ENCODE measurements at places on chromosomes 2 and 18.

DNA sequence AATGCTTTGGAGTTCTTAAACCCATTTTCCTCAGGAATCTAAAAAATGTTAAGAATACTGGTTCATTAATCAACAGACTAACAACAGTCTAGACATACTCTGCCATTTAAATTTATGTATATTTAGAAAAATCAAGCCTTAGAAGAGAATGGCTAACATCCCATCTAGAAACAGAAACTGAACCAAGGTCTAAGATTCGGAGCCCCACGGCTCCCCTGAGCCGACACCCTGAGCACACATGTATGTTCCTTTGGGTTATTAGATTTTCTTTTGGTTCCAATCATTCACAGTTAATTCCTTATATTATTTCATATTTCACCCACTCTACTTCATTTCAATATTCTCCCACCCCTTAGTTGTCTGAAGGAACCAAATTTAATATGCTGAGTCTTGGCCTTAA lies 94.8 kb upstream of the HNRNPA3 start:
- DNase-seq = no peak

DNA sequence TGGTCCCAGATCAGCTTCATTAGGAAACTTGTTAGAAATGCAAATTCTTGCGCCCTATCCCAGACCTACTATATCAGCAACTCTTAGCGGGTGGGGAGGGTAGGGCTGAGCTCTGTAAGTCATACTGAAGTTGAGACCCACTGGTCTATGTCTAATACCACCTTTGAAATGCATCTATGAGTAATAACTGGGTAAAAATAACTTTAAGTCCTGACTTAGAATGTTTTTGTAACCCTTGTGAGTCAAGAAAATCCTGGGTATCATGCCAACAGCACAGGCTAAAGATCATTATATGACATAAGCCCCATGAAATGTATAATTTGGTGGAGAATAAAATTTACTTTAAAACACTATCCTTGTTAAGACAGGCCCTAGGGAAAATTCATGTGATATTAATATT lies 41.4 kb downstream of the PRKD3 start:
- DNase-seq = no peak

GRCh38 chr2:84858937-84859336 lies 21.9 kb downstream of the TRABD2A start:
- no peak for DNase-seq

GRCh38 chr2:201126308-201127151 lies 10.6 kb downstream of the CFLAR start:
- no peak for DNase-seq

DNA sequence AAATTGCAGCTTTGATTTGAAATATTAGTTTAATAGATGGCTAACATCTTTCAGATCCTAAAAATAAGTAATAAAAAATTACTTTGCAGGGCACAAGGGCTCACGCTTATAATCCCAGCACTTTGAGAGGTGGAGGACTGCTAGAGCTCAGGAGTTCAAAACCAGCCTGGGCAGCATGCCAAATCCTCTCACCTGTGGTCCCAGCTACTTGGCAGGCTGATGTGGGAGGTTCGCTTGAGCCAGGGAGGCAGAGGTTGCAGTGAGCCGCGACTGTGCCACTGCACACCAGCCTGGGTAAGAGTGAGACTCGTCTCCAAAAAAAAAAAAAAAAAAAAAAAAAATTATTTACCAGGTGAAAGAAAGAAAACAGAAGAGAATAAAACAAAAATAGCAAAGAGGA lies 449.8 kb downstream of the NRXN1 start:
- no peak for DNase-seq

- no peak for DNase-seq
These were observed 18.4 kb upstream of the GMCL1 start for GRCh38 chr2:69811018-69811417.

GRCh38 chr2:151972241-151973012 lies 126.4 kb downstream of the CACNB4 start:
- no peak for DNase-seq

GRCh38 chr2:164617466-164617865 lies 3.8 kb downstream of the GRB14 start:
- no peak for DNase-seq

DNA sequence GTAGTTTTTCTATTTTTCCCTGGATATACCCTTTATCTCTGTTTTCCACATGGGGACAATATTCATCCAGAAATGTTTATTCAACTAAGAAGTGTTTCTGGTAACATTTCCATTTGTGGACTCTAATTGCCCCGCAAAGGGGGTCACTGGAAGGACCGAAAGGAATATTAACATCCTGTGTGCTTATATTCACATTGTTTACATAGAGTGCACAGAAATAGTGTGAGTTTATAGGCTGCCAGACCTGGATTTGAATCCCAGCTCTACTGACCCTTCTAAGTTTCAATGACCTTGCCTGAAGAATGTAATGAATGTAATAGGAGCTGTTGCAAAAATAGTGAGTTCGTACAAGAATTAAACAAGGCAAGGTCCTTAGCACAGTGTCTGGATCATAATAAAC lies 152.9 kb upstream of the NCKAP5 start:
- no peak for DNase-seq

- no peak for DNase-seq
These were observed 834 bp downstream of the ZNF638 start for GRCh38 chr2:71332435-71332796.

DNA sequence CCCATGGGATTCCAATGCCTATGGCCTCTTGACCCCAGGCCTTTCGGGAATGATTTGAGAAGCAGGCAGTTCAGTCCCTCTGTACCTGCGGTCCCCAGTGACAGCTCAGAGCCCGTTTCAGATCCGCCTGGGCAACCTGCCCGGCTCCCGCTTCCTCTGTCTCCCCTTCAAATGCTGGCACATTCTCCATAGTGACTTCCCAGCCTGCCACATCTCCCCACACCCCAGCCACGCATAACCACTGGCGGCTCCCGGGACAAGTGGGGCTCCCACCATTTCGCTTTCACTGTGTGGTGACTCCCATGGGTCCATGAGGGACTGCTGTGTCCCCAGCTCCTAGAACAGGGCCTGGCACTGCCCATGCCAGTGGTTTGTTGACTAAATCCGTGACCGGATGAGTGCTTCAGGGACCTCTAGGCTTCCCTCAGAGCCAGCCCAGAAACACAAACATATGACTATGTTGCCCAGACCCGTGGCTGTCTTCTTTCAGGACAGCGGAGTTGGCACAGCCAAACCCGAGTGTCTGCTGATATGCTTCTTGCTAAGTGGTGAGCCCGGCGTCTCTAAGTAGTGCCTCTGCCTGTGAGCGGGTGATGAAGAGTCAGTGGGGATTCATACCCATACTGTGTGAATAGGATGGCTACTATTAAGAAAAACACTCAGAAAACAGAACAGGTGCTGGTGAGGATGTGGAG lies 91.2 kb downstream of the GLI2 start:
- no peak for DNase-seq

DNA sequence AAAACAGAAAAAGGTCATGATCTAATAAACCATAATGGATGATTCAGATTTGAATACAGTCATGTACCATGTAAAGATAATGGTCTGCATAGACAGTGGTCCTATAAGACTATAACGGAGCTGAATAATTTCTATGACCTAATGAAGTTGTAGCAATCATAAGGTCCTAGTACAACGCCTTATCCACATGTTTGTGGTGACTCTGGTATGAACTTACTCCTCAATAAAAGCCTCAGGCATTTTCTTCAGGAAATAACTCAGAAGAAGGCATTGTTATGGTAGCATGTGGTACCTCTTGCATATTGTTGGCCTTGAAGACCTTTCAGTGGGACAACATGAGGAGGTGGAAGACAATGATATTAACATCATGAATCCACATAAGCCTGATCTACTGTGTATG lies 883.3 kb downstream of the CNTNAP5 start:
- DNase-seq = no peak

DNA sequence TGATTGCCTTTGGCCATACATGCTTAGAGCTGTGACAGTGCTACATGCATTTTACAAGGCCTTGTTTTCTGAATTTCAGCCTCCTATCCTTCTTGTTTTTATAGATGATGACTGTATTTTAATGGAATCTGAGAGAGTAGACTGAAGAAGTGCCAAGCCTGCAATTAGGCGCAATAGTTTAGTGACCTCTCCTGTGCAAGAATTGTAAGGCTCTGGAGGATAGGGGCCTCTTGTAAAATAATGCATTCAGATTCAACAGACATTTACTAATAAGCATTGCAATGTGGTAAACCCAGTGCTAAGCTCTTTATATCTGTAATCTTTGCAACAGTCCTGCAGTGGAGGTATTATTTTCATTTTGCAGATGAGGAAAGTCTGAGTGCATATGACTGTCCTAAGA lies 105.5 kb downstream of the TDRD15 start:
- DNase-seq = no peak

DNA sequence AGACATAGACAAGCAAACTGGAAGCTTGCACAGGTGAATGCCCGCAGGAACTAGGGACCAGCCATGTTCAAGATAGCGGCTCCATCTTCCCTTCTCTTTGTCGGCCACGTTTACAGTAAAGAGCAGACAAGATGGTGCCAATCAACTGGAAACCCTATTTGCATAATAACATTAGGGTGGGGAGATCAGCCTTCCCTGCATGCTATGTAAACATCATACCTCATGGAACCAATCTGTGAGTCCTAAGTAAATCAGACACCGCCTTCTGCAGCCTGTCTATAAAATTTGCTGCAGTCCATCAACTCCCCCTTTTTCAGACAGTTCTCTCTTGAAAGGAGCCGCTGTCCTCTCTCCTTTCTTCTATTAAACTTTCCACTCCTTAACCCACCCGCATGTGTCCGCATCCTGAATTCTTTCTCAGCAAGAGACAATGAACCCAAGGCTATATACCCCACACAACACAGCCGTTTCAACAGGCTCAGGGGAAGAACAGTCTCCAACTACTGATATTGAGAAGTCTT lies 384.4 kb downstream of the EIPR1 start:
- no peak for DNase-seq

DNA sequence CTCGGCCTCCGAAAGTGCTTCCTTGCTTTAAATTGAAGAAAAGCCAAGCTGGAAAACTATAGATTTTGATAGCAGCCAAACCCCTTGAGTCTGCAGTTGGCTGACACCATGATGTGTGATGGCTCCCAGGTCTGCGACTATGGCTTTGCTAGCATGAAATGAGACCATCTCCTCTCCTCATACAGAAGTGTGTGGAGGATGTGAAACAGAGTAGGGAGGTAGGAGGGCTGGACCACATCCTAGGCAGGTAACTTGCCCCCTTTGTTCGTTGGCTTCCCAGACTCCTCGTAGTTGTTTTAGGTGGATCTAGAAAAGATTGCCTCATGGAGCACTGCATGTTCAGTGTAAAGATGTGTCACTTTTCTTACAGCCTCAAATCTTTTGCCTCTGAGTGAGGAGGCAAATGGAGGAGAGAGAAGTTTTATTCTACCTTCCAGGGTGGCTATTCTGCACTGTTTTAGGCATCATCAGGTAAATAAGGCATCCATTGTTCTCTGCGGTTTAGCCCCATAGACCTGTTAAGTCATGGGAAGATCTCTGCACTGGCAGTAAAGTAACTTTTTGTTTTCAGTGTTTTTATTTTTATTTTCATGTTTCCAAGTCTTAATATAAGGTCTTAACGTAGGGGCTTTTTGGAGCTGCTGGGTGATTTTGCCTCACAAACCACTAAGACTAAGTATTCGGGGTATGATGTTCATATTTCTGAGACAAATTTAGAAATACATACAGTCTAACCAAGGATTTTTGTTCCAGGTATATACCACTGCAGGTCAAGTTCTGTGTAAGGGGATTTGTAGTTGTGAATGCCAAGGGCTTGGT lies 40.1 kb downstream of the MGAT5 start:
- DNase-seq = no peak

DNA sequence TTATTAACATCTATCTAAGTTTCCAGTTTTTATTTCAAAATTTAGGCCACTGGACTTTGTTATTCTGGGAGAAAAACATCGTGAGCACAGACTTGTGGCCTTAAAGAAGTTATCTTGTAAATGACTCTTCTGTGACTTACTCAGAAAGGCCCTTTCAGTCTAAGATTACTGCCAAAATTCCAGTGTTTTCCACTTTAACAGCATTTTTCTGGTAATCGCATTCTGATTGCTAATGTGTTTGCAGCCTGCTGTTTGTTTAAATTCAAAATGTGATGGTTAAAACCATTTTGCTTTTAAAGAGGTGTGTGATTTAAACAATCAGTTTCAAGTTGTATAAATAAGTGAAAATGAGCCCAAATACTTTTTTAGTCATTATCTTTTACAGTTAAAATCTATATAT lies 136.7 kb upstream of the DAPL1 start:
- DNase-seq = no peak

GRCh38 chr18:21897811-21898210 lies 157.2 kb downstream of the MIB1 start:
- no peak for DNase-seq

DNA sequence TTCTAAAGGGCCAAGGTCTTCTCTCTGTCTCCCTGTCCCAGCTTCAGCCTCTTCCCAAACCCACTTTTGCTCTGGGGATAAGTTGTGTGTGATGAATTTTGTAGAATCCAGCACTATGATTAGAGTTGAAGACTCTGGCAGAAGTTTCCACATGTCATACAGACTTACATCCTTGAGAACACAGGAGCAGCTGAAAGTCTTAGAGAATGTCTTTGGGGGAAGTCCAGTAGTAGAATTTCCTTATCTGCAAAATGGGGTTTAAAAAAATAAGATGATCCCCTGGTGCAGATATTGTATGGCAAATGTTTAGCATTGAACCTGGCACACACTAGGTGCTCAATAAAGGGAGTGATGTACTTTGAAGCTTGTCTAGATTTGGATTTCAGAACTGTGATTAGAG lies 65.2 kb downstream of the TMEM247 start:
- DNase-seq = no peak

GRCh38 chr2:96260387-96261260 lies 5.2 kb downstream of the TMEM127 start:
- DNase-seq = no peak

- DNase-seq = no peak
These were observed 36.9 kb downstream of the ATOH8 start for GRCh38 chr2:85790499-85791188.

DNA sequence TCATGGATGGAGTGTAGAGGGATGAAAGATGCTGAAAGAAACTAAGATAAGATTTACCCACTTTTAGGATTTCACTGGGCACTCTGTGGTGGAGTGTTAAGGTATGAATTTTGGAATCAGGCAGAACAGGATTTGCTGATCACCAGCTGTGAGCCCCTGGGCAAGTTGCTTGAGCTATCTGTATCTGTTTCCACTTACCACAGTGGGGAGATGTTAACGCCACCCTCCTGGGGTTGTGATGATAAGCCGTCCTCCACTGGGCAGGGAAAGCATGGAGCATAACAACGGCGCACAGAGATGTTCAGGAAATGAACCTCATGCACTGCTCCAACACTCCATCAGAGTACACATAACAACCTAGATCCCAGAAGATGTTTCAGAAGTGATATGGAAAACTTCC lies 160.6 kb downstream of the MTCL1 start:
- no peak for DNase-seq

Data from activated CD4-positive, CD25-positive, alpha-beta regulatory T cell treated with anti-CD3 and anti-CD28 coated beads, Interleukin-2, amount 50 U/mL, for 16 hours (primary cell).